Right lobe of liver (tissue), 6 donors: ENCODE measurements at places on chromosomes 2 and 18. TPM values are rescaled to one million over a fixed set of nuclear protein-coding genes. Genes with fewer than 3 reads are reported as not detected.

Gene HNRNPA3
- 50.4 TPM for total RNA-seq

Gene FSIP2
- 0.06 TPM for total RNA-seq

Gene POTEJ
- total RNA-seq, result not detected

Gene DTYMK
- 18.7 TPM for total RNA-seq

DNA sequence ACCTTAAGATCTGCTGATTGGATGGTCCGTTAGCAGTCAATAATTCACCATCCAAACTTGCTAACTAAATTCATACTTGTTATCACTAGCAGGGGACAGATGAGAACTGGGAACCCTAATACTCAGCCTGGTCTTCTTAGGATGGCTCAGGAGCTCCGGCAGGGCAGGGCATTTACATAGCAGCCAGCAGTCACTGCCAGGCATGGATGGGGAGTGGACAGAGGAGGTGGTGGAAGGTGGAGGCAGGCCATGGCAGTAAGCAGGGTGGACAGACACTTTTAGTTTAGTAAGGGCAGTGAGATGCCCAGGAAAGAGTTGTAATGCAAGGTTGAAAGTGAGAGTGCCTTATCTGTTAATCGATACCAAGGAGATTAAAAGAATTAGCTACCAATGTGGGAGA, 392.2 kb upstream of the CHST9 start:
- H3K4me3 ChIP-seq, result no peak overlapping the region
- H3K36me3 ChIP-seq, result no peaks in the 10 kb centered on the region
- H3K4me1 ChIP-seq, result no peaks in the 10 kb centered on the region
- no peaks in the 10 kb centered on the region for H3K27me3 ChIP-seq
- no peak for DNase-seq

DNA sequence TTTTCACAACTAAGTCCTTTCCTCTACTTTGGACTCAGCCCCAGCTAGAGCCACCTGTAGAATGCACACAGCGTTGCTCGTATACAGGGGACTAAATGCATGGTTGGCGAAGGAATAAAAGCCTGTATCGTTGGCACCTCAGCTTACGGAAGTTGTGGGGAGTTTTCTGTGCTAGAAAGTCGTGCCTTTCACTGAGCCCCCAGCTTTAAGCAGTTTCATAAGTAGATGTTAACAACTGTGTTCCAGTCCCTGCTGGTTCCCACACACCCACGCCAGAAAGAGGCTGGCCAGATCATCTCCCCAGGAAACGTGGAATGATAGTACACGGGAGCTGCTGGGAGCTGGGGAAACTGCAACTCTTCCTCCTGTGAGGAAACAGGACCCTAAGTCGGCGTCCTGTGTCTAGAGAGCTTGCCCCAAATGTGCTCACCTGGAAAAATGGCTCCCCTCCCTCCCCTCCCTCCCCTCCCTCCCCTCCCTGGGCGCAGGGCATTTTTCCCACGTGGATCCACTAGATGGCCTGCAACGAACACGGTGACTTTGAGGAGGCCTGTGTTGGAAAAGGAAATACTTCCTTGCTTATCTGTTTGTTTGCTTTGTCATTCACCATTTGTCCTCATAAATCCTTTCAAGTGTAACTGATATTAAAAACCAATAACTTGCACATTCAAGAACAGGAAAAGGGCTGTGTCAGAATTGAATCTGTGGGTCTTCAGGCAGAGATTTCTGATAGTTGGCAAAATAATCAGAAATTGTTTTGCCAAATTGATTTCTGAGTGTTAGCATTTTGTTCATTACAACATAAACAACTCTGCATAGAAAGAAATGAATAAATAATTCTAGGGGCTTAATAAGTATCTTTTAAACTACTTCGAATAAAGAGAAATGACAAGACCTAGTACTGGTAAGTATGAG, 43.9 kb upstream of the RFX8 start:
- DNase-seq, result peak; percentile 64
- H3K27me3 ChIP-seq, result no peaks in the 10 kb centered on the region
- no peaks in the 10 kb centered on the region for H3K36me3 ChIP-seq
- H3K27ac ChIP-seq, result no peak overlapping the region

GRCh38 chr2:205646680-205647079, 35.6 kb upstream of the NRP2 start:
- no peaks in the 10 kb centered on the region for H3K27me3 ChIP-seq
- DNase-seq, result no peak
- H3K27ac ChIP-seq, result no peak overlapping the region
- no peaks in the 10 kb centered on the region for H3K4me1 ChIP-seq

- H3K4me3 ChIP-seq, result no peak overlapping the region
- no peak for DNase-seq
- H3K27ac ChIP-seq, result no peak overlapping the region
- no peaks in the 10 kb centered on the region for H3K4me1 ChIP-seq
Measured at GRCh38 chr2:149064856-149065630, 26.5 kb downstream of the LYPD6B start.

Gene MYCN
- total RNA-seq, result 0.32 TPM

Gene EML6
- 1.2 TPM for total RNA-seq

GRCh38 chr2:234156326-234156725, 105.8 kb downstream of the SPP2 start:
- no peaks in the 10 kb centered on the region for H3K27me3 ChIP-seq
- H3K27ac ChIP-seq, result no peak overlapping the region
- H3K4me1 ChIP-seq, result no peaks in the 10 kb centered on the region
- DNase-seq, result no peak
- H3K4me3 ChIP-seq, result no peak overlapping the region

GRCh38 chr2:237350597-237350996, 63.4 kb downstream of the COL6A3 start:
- H3K4me3 ChIP-seq, result no peak overlapping the region
- H3K27me3 ChIP-seq, result no peaks in the 10 kb centered on the region
- no peak overlapping the region for H3K27ac ChIP-seq
- peaks cover 5% of the 10 kb centered on the region for H3K4me1 ChIP-seq

DNA sequence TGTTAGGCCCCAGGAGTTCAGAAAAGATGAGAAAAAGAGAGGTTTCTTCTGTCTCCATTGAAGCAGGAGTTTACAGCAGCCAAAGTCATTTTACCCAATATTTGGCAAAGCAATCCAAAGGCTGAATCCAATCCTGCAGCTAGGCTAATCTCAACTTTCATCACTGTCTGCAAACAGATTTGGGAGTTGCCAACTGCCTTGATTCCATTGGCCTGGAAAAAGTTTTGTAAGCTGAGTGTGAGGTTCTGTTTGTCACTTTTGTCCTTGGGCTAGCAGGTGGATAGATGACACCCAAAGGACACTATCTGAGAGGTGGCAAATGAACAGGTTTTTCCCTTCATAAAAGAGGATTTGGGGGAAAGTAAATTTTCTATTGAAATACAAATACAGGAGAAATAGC, 56.6 kb upstream of the SETBP1 start:
- H3K27ac ChIP-seq, result peak overlapping the region; percentile 54
- no peaks in the 10 kb centered on the region for H3K4me1 ChIP-seq
- no peak overlapping the region for H3K4me3 ChIP-seq

DNA sequence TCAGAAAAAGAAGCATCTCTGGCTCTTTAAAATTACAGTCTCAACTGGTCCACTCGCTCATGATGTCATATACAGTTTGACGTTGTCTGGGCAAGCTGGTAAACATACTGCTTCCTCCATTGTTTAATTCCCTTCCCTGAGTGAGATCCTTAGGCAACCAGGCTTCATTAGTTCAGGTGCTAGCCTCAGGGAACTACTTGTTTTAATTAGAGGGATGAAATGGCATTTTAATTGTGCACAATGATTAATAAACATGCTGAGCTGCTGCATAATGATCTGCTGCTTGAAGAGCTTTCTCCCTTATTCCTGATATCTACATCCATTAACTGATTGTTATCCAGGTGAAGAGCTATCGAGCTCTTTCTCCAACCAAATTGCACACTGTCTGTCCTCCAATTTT, 195.6 kb upstream of the ETAA1 start:
- H3K4me3 ChIP-seq, result no peak overlapping the region
- H3K27me3 ChIP-seq, result peaks cover 4% of the 10 kb centered on the region
- no peak for DNase-seq
- H3K4me1 ChIP-seq, result no peaks in the 10 kb centered on the region
- H3K36me3 ChIP-seq, result no peaks in the 10 kb centered on the region
- no peak overlapping the region for H3K27ac ChIP-seq

DNA sequence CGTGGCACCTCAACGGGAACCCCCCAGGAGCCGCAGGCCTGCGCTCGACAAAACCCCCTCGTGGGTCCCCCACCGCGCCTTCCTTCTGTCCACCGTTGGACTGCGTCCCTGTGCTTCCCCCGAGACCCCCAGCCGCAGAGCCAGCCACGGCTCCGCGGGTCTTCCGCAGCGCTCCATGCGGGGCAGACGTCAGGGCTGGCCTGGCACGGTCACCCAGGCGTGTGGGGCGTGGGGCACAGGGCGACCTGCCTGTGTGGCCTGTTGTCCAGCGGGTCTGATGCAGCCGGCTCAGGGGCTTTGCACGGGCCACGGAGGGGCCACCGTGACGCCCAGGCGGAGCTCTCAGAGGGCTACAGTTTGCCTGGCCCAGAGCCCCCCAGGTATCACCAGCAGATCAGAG, 11.0 kb downstream of the NFATC1 start:
- H3K36me3 ChIP-seq, result no peaks in the 10 kb centered on the region
- H3K4me1 ChIP-seq, result no peaks in the 10 kb centered on the region
- no peak overlapping the region for H3K27ac ChIP-seq
- no peak for DNase-seq
- H3K4me3 ChIP-seq, result no peak overlapping the region

Gene ZNF638
- 60.4 TPM for total RNA-seq

Gene TUBA4B
- not detected for total RNA-seq
